MCF 10A (cell line): ENCODE measurements at places on chromosomes 11 and 22. TPM values are rescaled to one million over a fixed set of nuclear protein-coding genes. Genes with fewer than 3 reads are reported as not detected.
A peak's percentile ranks its signal among the peaks of the same experiment; 100 is the strongest.

DNA sequence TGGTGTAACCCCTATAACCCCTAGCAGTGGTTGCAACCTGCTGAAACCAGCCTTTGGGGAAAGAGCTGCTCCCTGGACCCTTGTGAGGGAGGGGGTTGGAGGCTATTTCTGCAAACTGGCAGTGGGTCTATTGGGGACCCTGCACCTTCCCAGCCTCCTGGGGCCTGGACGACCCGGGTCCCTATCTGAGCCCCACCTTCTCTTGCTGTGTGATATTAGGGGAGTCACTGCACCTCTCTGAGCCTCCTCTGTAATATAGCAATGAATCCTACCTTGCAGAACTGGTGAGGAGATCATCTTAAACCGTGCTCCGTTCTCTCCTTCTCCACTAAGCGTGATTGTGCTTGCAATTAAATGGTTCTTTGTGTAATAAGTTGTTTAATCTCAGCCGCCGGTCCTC is 24.0 kb upstream of the MPPED1 start:
- no peak overlapping the region for H3K27ac ChIP-seq
- no peaks in the 10 kb centered on the region for H3K36me3 ChIP-seq
- H3K4me1 ChIP-seq: no peaks in the 10 kb centered on the region

GRCh38 chr22:43014316-43014868 is 557 bp downstream of the PACSIN2 start:
- no peaks in the 10 kb centered on the region for H3K27me3 ChIP-seq
- peaks cover 23% of the 10 kb centered on the region for H3K4me1 ChIP-seq
- no peaks in the 10 kb centered on the region for H3K36me3 ChIP-seq
- DNase-seq: no peak
- H3K27ac ChIP-seq: peak overlapping the region; percentile 92
- H3K4me3 ChIP-seq: peak overlapping the region; percentile 93

- no peaks in the 10 kb centered on the region for H3K27me3 ChIP-seq
- peaks cover 39% of the 10 kb centered on the region for H3K36me3 ChIP-seq
- no peaks in the 10 kb centered on the region for H3K4me1 ChIP-seq
- no peak for DNase-seq
- H3K27ac ChIP-seq: no peak overlapping the region
- no peak overlapping the region for H3K4me3 ChIP-seq
These were observed 11.0 kb upstream of the SCARF2 start for GRCh38 chr22:20448630-20449029.

DNA sequence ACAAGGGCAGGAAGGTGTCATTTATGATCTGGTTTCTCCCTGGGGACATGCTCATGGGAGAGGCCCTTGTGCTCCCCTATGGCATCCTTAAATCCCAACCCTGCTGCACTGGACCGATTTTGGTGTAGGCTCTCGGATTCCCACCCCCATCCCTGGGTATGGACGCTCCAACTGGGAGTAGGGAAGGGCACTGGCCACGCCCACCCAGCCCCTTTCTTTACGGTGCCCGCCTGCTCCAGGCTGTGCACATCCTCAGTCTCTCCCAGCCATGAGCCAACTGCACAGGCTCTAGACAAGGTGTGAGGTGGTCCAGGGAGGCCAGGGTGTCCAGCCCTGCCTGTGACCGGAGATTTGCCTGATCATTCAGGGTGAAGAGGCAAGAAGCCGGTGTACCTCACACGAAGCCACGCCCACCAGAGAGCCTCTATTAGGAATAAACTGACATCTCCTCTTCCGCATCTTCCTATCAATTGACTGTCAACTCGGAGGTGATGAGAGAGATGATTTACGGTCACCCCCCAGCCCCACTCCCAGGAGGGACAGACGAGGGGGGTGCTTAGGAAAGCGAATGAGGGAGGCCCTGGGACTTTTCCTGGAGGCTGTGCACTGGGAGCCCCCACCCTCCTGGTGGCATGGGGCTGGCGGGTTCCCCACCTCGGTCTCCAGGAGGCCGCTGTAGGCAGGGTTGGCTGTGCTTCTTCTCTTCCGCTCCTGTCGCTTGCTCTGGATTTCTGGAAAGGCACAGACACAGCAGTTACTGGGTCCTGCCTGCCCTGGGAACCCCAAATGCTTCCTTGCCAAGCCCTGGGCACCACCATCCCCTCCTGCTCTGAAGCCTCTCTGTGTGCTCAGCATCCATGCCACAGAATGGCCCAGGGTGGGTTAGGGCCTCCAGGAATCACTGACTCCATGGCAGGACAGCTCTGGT is 116.7 kb downstream of the PHF21B start:
- H3K36me3 ChIP-seq: no peaks in the 10 kb centered on the region
- no peaks in the 10 kb centered on the region for H3K4me1 ChIP-seq
- no peak for DNase-seq

DNA sequence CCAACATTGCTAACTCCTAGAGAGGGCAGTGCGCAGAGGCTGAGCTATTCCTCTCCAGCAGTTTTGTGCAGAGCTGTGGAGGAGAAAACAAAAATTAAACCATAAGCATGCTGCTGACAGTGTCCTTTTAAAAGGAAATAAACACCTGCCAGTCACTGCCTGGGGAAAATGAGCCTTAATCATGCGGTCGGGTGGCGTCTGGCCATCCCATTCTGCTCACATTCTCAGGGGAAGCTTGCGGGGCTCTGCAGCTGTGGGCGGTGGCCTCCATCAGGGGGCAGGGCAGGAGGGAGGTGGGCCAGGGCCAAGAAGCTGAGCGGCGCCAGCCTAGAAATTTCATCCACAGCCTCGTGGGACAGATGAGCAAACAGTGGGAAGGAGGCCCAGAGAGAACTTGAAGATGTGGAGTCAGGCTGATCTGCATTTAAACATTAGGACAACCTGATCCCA is 71.0 kb upstream of the TP53I11 start:
- no peak for DNase-seq
- peaks cover 2% of the 10 kb centered on the region for H3K27me3 ChIP-seq
- peaks cover 6% of the 10 kb centered on the region for H3K36me3 ChIP-seq
- no peak overlapping the region for H3K27ac ChIP-seq
- no peaks in the 10 kb centered on the region for H3K4me1 ChIP-seq

DNA sequence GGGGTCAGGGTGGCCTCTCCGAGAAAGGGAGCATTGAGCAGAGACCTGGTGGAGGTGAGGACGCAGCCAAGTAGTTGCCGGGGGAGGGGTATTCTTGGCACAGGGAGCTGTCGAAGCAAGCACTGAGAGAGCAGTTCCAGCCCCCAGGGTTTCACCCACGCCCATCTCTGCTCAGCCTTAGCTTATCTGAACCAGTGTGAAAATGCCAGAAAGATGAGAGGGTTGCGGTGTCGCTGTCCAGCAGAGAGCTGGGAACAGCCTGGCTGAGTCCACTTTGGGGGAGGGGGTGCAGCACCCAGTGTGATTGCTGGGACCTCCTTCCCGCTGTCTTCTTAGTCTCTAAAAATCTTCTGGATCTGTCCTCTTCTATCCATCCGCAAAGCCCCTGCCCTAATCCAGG is 123.3 kb upstream of the TBCEL start:
- peaks cover 3% of the 10 kb centered on the region for H3K27me3 ChIP-seq
- no peak overlapping the region for H3K27ac ChIP-seq
- peaks cover 5% of the 10 kb centered on the region for H3K4me1 ChIP-seq
- H3K4me3 ChIP-seq: no peak overlapping the region
- no peaks in the 10 kb centered on the region for H3K36me3 ChIP-seq

GRCh38 chr11:123302751-123303195 is 107.7 kb upstream of the CLMP start:
- no peaks in the 10 kb centered on the region for H3K4me1 ChIP-seq
- H3K36me3 ChIP-seq: no peaks in the 10 kb centered on the region
- H3K27ac ChIP-seq: no peak overlapping the region
- H3K4me3 ChIP-seq: no peak overlapping the region
- H3K27me3 ChIP-seq: peaks cover 20% of the 10 kb centered on the region
- peak; percentile 9 for DNase-seq

DNA sequence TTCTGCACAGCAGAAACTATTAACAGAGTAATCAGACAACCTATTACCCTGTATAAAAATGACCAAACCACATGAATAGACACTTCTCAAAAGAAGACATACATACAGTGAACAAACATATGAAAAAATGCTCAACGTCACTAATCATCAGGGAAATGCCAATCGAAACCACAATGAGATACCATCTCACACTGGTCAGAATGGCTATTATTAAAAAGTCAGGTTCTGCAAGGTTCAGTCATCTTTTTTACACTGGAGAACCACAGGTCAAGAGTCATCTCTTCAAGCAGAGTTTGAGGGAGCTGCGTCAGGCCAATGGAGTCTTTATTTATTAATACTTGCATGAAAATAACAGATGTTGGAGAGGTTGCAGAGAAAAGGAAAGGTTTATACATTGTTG is 40.4 kb downstream of the RCN1 start:
- H3K36me3 ChIP-seq: no peaks in the 10 kb centered on the region
- DNase-seq: no peak
- peaks cover 26% of the 10 kb centered on the region for H3K27me3 ChIP-seq

DNA sequence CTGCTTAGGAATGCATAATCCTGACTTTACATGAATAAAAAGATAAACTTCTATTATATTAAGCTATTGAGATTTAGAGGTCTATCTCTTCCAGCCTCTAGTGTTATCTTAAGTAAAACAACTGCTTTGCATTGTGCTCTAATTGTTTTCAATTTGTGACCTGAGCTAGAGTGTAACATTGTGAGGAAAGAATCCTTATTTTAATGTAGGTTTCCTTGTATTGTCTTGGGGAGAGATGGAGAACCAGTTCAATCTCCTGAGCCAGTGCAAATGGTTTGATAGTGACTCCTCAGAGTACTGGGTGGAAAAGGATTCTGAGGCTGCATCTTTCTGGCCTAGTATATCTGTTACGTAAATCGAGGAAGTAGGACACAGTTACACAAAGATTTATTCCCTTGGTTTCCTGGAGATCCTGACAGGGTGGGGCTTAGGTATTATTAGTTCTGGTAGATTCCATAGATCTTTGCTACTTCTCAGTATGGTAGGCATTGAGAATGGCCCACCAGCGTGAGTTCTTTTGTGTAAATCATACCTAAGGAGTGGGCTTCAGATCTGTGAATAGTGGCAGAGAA is 683.5 kb upstream of the CCDC179 start:
- no peak for DNase-seq
- peaks cover 6% of the 10 kb centered on the region for H3K4me1 ChIP-seq
- H3K4me3 ChIP-seq: no peak overlapping the region
- H3K36me3 ChIP-seq: peaks cover 7% of the 10 kb centered on the region

- no peaks in the 10 kb centered on the region for H3K36me3 ChIP-seq
- no peak overlapping the region for H3K27ac ChIP-seq
- H3K4me1 ChIP-seq: no peaks in the 10 kb centered on the region
These were observed 9.5 kb upstream of the OR5B12 start for GRCh38 chr11:58451585-58451984.

- no peaks in the 10 kb centered on the region for H3K27me3 ChIP-seq
- H3K4me1 ChIP-seq: peaks cover 16% of the 10 kb centered on the region
- no peaks in the 10 kb centered on the region for H3K36me3 ChIP-seq
- peak; percentile 91 for DNase-seq
- peak overlapping the region; percentile 47 for H3K4me3 ChIP-seq
These were observed 12.2 kb downstream of the CBL start for GRCh38 chr11:119218141-119218878.

DNA sequence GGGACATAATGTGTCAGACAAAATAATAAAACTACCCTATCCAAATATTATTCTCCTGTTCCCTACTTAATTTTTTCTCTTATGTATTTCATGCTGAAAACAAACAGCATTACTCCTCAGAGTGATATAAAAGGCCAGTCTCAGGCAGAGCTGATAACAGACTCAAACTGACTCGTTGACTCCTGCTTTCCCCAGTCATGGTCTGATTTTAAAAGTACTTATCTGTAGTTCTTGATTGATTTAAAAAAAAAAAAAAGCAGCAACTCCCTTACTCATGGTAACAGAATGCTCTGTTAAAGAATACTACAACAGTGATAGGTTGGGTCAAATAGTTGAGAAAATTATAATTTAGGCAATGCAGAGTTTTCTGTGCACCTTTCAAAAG is 90.3 kb upstream of the BARX2 start:
- H3K4me3 ChIP-seq: no peak overlapping the region
- no peak overlapping the region for H3K27ac ChIP-seq
- peaks cover 16% of the 10 kb centered on the region for H3K4me1 ChIP-seq
- peaks cover 9% of the 10 kb centered on the region for H3K27me3 ChIP-seq
- no peaks in the 10 kb centered on the region for H3K36me3 ChIP-seq

DNA sequence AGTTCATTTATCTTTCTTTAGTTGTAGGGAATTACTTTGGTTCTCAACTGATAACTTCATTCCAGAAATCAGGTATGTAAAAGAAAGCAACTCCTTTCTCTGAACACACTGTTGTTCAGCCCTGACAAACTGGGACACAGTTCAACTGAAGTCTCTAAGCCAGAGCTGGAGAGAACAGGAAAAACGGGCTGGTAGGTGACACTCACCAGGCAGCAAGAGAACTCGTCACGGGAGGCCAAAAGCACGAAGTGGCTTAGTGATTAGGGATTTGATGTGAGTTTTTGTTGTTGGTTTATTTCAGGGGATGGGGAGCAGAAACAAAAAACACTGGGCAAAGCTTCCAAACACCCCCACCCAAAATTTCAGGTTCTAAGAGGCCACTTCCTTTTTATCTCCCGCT is 54.1 kb downstream of the MYH9 start:
- peak overlapping the region; percentile 64 for H3K4me3 ChIP-seq
- peaks cover 64% of the 10 kb centered on the region for H3K4me1 ChIP-seq
- no peak for DNase-seq
- peaks cover 99% of the 10 kb centered on the region for H3K36me3 ChIP-seq

- no peaks in the 10 kb centered on the region for H3K4me1 ChIP-seq
- no peaks in the 10 kb centered on the region for H3K27me3 ChIP-seq
- no peak overlapping the region for H3K27ac ChIP-seq
- H3K4me3 ChIP-seq: no peak overlapping the region
These were observed 549.3 kb downstream of the METTL15 start for GRCh38 chr11:28657378-28658030.

GRCh38 chr11:66081505-66081904 is 11.4 kb downstream of the PACS1 start:
- peak; percentile 62 for DNase-seq
- H3K4me3 ChIP-seq: peak overlapping the region; percentile 35

DNA sequence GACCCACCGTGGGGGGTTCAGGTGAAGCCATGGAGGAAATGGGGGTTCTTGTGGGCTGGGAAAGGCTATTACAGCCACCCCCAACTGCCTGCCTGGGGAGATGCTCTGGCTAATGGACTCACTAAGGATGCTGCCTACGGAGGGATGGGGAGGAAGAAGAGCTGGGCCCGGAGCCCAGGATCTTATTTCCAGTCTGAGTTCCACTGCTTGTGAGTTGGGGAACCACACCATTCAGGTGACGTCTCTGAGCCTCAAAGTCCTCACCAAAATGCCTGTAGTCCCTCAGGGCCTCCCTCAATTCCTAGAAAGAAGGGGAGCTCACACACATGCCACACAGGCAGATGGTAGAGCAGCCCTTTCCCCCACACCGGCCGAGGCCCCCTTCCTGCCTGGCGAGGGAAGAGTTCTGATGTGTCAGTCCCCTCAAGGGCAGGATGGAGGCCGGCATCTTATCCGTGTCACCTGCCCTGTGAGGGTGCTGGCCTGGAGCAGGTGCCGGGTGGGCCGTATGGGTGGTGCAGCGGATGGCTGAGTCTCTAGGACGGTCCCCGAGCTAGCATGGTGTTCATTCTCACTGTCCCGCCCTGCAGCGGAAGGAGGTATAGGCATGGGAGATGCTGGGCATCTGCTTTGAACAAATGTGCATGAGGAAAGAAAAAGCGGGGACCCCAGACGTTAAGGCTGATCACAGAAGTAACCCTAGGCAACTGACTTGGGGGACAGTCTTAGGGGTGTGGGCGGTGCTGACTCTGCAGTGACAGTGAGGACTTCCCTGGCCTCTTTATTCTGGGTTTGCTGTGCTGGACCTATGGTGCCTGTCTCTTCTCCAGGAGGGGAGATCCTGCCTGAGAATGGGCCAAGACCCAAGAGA is 15.7 kb downstream of the MRGPRF start:
- no peaks in the 10 kb centered on the region for H3K4me1 ChIP-seq
- DNase-seq: no peak
- H3K4me3 ChIP-seq: no peak overlapping the region

Gene KRTAP5-8
- not detected in 2 replicates for total RNA-seq

Gene PNPLA5
- not detected in 2 replicates for total RNA-seq

Gene TMPRSS5
- total RNA-seq: 0.49 and 0.83 TPM in 2 replicates

Gene ME3
- 0.49 TPM in 1 of 2 replicates, not detected in the other for total RNA-seq

Gene MS4A12
- total RNA-seq: not detected in 2 replicates
